ENCODE measurements at places on chromosomes 6 and 20.

DNA sequence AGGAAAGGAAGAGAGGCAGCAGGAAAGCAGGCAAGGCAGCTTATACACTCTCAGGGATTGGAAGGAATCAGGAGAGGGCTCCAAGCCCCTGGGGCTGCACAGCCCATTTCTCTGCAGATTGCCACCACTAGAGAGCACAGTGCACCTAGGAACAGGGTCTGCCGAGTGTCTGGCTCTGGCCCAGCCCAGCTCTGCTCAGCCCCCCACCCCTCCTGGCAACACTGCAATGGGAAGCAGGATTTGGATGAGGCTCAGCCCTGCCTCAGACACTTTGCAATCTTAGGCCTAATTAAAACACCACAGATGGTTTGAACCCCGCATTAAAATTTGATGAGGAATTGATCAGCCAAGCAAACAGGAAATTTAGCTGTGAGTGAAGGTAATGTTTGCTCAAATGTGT is 252.7 kb downstream of the DHX35 start:
- no peak for DNase-seq

GRCh38 chr20:53412577-53413185 is 181.0 kb downstream of the ZNF217 start:
- no peak for DNase-seq

GRCh38 chr20:17129089-17129488 is 97.8 kb upstream of the PCSK2 start:
- no peak for DNase-seq

GRCh38 chr20:37839432-37839827 is 63.5 kb upstream of the VSTM2L start:
- no peak for DNase-seq

DNA sequence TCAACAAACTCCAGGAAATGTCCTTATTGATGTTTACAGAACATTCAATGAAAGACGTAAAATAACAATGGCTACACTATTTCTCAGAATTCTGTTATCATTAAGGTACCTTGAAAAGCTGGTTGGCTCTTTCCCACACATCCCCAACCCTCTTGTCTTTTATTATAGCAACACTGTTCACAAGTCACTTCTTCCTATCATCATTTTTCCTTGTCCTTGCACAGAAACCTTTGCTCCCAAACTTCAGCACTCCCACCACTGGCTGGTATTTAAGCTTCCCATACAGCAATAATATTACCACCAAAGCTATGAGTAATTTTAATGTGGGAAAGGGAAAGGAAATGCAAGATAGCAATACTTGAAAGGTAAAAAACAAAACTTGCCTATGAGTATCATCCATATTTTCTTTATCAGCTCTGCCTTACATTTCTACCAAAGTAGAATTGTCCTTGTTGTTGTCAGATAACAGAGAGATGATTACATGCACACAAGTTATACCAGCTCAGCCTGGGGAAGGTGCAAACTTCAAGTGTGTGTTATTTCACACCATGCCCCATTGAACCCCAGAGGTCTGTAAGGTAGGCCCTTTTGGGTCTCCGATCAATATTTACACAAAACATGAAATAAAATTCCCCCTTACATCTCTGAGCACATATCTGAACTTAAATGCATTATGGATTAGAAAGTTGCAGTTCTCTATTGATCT is 32.2 kb downstream of the ARHGAP18 start:
- DNase-seq, result no peak

GRCh38 chr6:106637051-106637716 is 7.8 kb downstream of the QRSL1 start:
- DNase-seq, result no peak

DNA sequence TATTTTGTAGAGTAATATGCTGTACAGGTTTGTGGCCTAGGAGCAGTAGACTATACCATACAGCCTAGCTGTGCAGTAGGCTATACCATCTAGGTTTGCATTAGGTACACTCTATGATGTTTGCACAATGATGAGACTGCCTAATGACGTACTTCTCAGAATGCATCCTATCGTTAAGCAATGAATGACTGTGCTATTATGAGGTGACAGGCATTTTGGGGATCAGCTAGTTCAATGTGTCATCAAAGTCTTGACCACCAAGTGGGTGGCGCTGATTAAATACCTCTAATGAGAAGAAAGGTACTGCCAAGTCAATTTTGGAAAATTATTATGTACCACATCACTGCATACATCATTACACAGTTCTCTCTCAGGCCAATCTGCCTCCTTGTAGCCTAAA is 190.2 kb downstream of the BACH2 start:
- no peak for DNase-seq

GRCh38 chr20:32560989-32561830 is 23.9 kb downstream of the NOL4L start:
- DNase-seq, result no peak

GRCh38 chr6:137197684-137198645 is 21.2 kb downstream of the IFNGR1 start:
- no peak for DNase-seq

DNA sequence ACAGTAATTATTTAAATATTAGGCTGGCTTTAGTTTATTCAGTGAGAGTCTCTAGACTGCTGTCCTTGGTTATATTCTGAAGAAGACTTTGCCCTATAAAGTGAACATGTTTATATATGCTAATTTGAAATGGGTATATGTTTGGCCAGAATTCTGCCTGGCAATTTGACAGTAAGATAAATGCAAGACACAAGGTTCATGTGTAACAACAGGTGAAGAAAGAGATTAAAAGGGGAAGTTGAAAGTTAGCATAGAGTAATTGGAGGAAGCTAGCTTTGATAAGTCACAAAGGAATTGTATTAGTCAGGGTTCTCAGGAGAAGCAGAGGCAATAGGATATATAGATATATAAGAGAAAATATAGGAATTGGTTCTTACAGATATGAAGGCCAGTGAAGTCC is 191.4 kb downstream of the CENPW start:
- DNase-seq, result no peak

GRCh38 chr6:100845676-100846075 is 35.5 kb downstream of the ASCC3 start:
- DNase-seq, result no peak

DNA sequence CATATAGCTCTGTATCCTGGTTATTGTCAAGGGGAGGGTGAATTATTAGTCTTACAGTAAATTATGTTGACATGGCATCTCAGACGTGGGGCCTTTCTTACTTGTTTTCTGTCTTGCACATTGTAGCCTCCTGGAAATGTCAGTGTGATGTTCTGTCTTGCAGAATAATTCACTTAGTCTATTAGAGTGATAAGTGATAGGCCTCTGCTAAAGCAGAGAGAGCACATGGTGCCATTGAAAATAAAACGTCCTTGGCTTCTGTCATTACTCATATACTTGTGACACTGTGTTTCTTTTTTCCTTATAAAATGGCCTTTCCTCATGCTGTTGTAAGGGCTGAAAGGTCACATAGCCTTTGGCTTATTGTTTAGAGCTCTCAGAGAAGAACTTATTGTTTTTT is 531.0 kb downstream of the EPM2A start:
- no peak for DNase-seq

- no peak for DNase-seq
Observed at GRCh38 chr20:18719426-18719825, 94.2 kb upstream of the SCP2D1 start.

DNA sequence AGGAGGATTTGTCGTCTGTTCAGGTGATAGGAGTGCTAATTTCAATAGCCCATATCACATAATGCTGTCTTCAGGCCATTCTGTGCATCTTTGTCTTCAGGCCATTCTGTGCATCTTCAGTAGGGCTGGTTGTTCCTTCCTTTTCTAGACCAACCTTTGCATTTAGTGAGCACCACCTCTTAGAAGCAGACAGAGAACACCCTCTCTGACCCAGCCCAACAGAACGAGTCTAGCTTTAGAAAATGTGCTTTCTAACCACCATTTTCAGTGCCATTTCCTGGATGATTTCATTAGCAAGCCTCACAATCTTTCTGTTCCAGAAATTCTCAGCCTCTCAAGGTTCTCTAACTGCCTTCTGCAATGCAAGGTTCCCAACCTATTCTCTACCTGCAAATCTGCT is 215.3 kb upstream of the KCNQ5 start:
- no peak for DNase-seq

DNA sequence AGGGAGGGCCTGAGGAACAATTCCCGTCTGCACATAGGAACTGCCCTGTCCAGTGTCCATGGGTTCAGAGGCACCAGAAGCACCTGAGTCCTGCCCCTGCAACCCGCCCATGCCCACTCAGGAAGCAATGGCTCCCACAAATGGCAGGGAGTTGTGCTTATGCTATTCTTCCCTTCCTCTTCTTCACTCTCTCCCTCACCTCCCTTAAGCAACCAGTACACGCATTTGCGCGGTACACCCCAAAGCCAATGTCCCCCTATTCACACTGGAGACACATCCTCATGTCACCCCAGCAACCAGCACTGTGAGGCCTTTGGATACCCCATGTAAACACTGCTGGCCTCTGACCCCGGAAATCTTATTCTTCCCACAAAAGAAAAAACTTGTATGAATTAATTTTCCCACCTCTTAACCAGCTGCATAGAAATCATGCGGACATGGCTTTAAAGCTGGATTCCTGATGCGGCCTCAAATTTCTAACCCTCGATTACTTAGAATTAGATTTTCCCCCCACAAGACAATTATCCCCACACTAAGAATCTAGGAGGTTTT is 30.9 kb downstream of the FYN start:
- DNase-seq, result no peak

GRCh38 chr20:32357375-32357868 is 709 bp upstream of the ASXL1 start:
- no peak for DNase-seq

DNA sequence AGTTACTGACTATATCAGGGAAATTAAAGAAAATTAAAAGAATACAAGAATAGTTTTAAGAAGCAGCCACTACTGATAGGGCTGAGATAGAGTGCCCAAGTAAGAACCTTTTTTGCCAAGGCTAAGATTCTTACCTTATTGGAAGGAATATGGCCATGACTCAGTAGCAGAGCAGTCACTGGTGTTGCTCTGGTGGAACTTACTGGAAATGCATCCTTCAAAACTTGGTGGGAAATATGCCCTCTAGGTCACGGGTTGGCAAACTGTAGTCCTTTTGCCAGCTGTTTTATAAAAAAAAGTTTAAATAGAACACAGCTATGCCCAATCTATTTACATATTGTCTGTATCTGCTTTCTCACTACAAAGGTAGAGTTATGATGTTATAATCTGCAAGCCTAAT is 6.0 kb downstream of the HSF2 start:
- no peak for DNase-seq

- DNase-seq, result peak; percentile 9
Observed at GRCh38 chr6:70547313-70547712, 19.4 kb upstream of the SDHAF4 start.

DNA sequence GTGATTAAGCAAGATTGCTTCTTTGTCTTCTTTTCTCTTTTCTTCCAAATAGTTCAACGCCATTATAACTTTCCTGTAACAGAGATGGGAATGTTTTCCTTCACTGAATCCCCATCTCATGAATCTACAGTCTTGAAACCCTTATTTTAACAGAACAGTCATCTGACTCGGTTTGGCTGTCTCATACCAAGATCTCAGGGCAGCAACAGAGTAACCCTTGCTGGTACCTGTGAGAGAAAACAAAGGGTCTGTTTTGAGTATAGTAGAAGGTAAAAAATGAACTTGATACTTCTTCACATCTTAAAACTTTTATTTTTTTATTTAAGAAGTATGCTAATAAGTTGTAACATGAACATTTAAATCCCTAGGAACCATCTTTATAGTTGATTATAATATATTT is 19.6 kb upstream of the DSE start:
- no peak for DNase-seq

DNA sequence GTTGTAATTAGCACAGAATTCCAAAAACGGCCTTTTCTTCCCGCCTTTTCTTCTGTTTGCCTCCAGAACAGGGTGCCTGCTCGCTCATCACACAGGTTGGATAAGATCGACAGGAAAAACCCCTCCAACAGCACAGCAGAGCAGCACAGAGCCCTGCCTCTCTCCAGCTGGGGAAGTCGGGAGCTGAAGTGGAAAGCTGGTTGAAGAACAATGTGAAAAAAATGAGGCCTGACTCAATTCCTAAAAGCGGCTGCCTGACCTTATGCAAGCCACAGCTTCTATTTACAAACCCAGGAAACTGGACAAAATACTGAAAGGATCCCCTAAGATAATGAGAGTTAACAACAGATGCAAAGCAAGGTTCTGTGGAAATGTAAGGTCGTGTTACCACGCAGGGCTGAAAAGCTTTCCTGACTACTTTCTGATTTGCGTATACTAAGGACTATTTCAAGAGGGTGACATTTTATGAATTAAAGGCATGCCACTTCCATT is 116.9 kb downstream of the TTLL2 start:
- DNase-seq, result no peak

DNA sequence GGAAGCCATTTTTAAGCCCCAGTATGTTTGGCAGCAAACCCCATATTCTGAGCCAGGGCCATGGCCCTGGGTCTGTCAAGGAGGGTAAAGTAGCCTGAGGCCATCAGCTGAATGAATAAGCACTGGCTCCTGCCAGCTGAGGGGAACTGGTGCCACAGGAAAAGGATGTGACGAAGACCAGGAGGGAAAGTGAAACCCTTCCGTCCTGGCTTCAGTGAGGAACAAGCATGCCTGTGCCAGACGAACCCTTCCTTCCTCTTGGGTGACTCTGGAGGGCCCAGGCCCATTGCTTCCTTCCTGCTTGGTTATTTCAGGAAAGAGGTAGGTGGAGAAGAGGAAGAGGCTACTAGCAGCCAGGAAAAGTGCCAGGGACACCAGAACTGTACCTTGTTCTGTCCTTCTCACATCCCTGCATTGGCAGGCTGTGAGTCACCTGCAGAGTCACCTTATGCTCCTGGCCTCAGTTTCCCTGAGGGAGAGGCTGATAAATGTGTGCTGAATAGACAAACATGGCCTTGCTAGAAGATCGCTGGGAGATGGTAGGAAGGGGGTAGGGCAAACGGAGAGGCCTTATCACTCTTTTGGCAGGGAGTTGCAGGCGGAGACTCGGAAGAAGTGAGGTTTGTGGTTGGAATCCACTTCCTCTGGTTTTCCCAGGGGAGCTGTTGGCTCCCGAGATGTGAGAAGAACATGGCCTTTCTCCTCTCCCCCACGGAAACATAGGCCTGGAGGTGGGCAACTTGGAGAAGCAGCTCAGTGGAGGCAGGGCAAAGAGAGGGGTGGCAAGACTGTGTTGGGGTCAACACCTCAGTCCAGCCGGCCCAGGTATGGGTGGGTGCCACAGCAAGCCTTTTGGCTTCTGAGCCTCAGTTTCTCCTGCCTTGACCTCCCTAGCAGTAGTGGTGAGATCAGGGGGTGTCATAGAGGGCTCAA is 37.4 kb downstream of the COX4I2 start:
- peak; percentile 74 for DNase-seq

DNA sequence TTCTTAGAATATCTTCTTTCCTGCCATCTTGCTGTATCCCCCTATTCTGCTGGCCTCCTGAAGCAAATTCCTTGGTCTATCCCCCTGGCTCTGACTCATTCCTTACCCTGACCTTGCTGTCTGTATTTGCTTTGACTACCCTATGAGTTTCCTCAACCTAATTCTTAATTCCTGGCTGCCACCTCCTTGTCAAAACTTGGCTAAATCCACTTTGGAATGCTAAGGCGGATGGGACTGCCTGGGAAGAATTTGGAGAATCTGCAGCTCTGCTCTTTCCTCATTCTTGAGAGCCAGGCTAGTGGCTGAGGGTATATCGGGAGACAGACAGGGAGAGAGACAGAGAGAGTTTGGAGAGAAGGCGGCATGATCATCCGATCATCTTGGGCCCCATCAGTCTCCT is 24.4 kb downstream of the CAP2 start:
- DNase-seq, result no peak

All from CD4-positive, alpha-beta T cell treated with Interleukin-4 for 4 hours (primary cell).